ENCODE measurements at places on chromosomes 12 and 14. TPM values are rescaled to one million over a fixed set of nuclear protein-coding genes. Genes with fewer than 3 reads are reported as not detected.

The AHNAK2 gene
- total RNA-seq = 36.3 TPM

The UNC79 gene
- 46.4 TPM for total RNA-seq

The TAS2R20 gene
- 7.7 TPM for total RNA-seq

The ANAPC5 gene
- total RNA-seq = 186 TPM

The MYH7 gene
- total RNA-seq = 2.2 TPM

The RDH5 gene
- total RNA-seq = 5.8 TPM

The RNF212B gene
- total RNA-seq = not detected

The SYCP3 gene
- total RNA-seq = 0.27 TPM

The CCDC177 gene
- 9.5 TPM for total RNA-seq

The COX8C gene
- 1.7 TPM for total RNA-seq

The BCL7A gene
- total RNA-seq = 45.9 TPM

The GLIPR1L1 gene
- total RNA-seq = not detected

The GLS2 gene
- total RNA-seq = 39.0 TPM

The DACT1 gene
- 6.7 TPM for total RNA-seq

The RTRAF gene
- 80.4 TPM for total RNA-seq

The CDCA3 gene
- total RNA-seq = 2.9 TPM

The ACSS3 gene
- total RNA-seq = 17.3 TPM

The TAS2R7 gene
- 0.77 TPM for total RNA-seq

The IGF1 gene
- 4.3 TPM for total RNA-seq

The AQP2 gene
- total RNA-seq = not detected

The GPR68 gene
- total RNA-seq = 2.5 TPM

The ITGB7 gene
- total RNA-seq = 1.4 TPM

The RERG gene
- 17.1 TPM for total RNA-seq

The SLC5A8 gene
- total RNA-seq = not detected

The GPR137C gene
- total RNA-seq = 19.0 TPM

The OR10G2 gene
- total RNA-seq = not detected

The RFLNA gene
- 2.7 TPM for total RNA-seq

The KRT75 gene
- not detected for total RNA-seq

The CLEC1B gene
- total RNA-seq = not detected

The CARMIL3 gene
- total RNA-seq = 8.0 TPM

The DPY19L2 gene
- total RNA-seq = 44.9 TPM

The CISTR gene
- 1.2 TPM for total RNA-seq

The CEP83 gene
- total RNA-seq = 15.2 TPM

The HIP1R gene
- total RNA-seq = 126 TPM

Data from dorsolateral prefrontal cortex (tissue), 122 donors.